Nephron progenitor cell (in vitro differentiated cells): ENCODE measurements at places on chromosomes 12 and 14.

DNA sequence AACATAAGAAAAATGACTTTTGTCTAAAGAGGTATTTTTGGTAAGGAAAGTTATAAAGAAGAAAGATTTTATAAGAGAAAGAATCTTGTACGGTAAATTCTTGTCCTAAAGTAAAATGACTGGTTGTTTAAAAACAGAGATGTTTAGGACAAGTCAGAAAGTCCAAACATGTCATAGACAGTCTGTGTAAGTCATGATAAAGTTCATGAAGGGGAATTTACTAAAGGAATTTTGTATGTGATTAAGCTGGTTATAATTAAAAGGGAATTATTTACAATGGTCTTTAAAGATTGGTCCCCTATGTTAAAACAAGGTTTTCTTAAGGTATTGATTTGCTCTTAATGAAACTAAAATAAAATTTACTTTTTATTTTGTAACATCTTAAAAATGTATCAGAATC is 269.4 kb upstream of the CCDC196 start:
- no peak overlapping the region for H3K4me3 ChIP-seq
- H3K36me3 ChIP-seq: peaks cover 11% of the 10 kb centered on the region
- peaks cover 4% of the 10 kb centered on the region for H3K27me3 ChIP-seq
- no peak overlapping the region for H3K27ac ChIP-seq
- no peaks in the 10 kb centered on the region for H3K4me1 ChIP-seq
- no peak for DNase-seq

DNA sequence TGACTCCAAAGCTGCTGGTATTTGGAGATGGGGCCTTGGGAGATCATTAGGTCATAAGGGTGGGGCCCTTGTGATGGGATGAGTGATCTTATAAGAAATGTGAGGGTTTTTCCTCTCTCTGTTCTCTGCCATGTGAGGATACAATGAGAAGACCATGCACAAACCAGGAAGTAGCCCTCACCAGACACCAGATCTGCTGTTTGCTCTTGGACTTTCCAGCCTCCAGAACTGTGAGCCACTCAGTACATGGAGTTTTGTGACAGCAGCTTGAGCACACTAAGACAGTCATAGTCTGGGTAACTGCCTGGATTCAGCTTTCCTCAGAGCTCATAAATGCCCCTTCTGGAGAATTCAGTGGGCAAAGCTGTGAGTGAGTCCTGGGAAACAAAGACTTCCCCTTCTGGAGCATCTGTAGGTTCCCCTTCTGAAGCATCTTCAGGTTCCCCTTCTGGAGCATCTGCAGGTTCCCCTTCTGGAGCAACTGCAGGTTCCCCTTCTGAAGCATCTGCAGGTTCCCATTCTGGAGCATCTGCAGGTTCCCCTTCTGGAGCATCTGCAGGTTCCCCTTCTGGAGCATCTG is 11.0 kb upstream of the PPP4R3A start:
- H3K27ac ChIP-seq: no peak overlapping the region
- no peak overlapping the region for H3K4me3 ChIP-seq
- H3K4me1 ChIP-seq: peaks cover under 1% of the 10 kb centered on the region
- H3K36me3 ChIP-seq: no peaks in the 10 kb centered on the region
- no peak for DNase-seq
- peaks cover 25% of the 10 kb centered on the region for H3K27me3 ChIP-seq

DNA sequence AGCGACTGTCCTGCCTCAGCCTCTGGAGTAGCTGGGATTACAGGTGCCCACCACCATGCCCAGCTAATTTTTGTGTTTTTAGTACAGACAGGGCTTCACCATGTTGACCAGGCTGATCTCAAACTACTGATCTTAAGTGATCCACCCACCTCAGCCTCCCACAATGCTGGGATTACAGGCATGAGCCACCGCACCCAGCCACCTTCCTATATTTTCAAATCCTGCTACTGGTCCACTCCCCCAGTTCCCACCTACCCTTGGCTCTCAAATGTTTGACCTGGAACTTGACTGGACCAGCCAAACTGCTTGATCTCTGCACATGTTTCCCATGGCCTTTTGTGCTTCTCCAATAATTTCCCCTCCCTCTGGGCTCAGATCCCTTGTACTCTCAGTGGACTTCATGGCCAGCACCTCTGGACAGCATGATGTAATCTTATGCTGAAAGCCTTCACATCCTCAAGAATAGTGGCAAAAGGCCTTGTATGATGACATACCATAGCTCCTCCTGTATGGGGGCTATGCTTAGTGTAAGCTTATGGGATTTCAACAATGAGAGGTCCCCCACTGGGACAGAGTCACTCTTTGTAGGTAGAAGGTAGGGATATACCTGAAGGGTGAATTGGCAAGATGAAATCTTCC is 2.5 kb upstream of the CCDC184 start:
- peaks cover 76% of the 10 kb centered on the region for H3K4me1 ChIP-seq
- no peaks in the 10 kb centered on the region for H3K36me3 ChIP-seq
- no peak for DNase-seq

DNA sequence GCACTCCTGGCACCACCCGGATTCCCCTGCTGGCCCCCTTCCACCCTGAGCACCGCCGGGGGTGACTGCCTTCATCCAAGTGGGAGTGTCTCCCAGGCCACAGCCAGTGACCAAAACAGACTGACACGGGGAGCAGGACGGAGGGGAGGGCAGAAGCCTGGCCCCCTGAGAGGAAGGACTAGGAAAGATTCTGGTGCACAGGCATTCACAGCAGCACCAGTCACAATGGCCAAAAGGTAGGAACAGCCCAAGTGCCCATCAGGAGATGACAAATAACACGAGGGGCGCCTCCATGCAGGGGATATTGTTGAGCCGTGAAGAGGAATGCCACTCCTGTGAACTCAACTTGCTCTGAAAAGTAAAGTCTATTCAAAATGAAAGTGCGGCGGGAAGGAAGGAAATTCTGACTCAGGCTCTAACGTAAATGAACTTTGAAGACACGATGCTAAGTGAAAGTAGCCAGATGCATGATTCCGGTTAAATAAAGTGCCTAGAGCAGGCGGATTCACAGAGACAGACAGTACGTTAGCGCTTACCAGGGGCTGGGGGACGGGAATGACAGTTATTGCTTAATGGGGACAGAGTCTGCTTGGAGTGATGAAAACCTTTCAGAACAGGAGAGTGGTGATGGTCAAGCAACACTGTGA is 146.1 kb upstream of the NCOR2 start:
- H3K36me3 ChIP-seq: no peaks in the 10 kb centered on the region
- no peak overlapping the region for H3K4me3 ChIP-seq
- no peak overlapping the region for H3K27ac ChIP-seq
- H3K4me1 ChIP-seq: peaks cover 49% of the 10 kb centered on the region

- no peaks in the 10 kb centered on the region for H3K4me1 ChIP-seq
- no peaks in the 10 kb centered on the region for H3K36me3 ChIP-seq
- no peak overlapping the region for H3K27ac ChIP-seq
- no peak overlapping the region for H3K4me3 ChIP-seq
- H3K27me3 ChIP-seq: no peaks in the 10 kb centered on the region
These were observed 30.1 kb upstream of the LIMA1 start for GRCh38 chr12:50313256-50313931.

- H3K27me3 ChIP-seq: peaks cover 50% of the 10 kb centered on the region
- DNase-seq: no peak
- H3K36me3 ChIP-seq: no peaks in the 10 kb centered on the region
- no peak overlapping the region for H3K27ac ChIP-seq
These were observed 47.5 kb upstream of the OAS1 start for GRCh38 chr12:112859291-112859690.

GRCh38 chr14:22500954-22501726 is 87.9 kb downstream of the DAD1 start:
- peaks cover 61% of the 10 kb centered on the region for H3K4me1 ChIP-seq
- no peak overlapping the region for H3K27ac ChIP-seq
- no peak overlapping the region for H3K4me3 ChIP-seq
- H3K27me3 ChIP-seq: peaks cover 9% of the 10 kb centered on the region
- no peak for DNase-seq
- no peaks in the 10 kb centered on the region for H3K36me3 ChIP-seq

- no peak overlapping the region for H3K27ac ChIP-seq
- peaks cover 16% of the 10 kb centered on the region for H3K4me1 ChIP-seq
- no peak for DNase-seq
- H3K4me3 ChIP-seq: peak overlapping the region; percentile 40
- H3K27me3 ChIP-seq: peaks cover 72% of the 10 kb centered on the region
- no peaks in the 10 kb centered on the region for H3K36me3 ChIP-seq
These were observed 1.5 kb downstream of the FBLN5 start for GRCh38 chr14:91945751-91946621.

DNA sequence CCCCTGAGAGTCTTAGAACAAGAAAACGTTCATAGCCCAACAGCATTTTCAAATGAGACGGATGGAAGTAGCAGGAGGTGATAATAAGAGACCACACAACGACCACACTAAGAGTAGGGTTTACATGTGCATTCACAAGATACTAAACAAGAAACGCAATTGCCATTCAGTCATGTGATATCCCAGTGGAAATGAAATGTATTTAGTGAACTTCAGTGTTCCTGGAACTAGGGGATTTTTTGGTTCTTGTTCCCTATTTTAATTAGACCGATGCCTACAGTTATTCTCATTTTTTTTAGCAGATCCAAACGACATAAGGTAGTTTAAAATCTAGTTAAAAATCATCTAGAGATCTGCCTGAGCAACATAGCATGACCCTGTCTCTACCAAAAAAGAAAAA is 150.0 kb downstream of the GPR65 start:
- H3K4me1 ChIP-seq: no peaks in the 10 kb centered on the region
- H3K27ac ChIP-seq: no peak overlapping the region
- peaks cover 15% of the 10 kb centered on the region for H3K27me3 ChIP-seq
- no peak for DNase-seq
